ENCODE measurements at places on chromosomes 3 and 15.

- DNase-seq = no peak
Observed at GRCh38 chr15:77819851-77820728, 187.4 kb upstream of the LINGO1 start.

- DNase-seq = no peak
Observed at GRCh38 chr3:68779261-68779660, 153.1 kb downstream of the TAFA4 start.

DNA sequence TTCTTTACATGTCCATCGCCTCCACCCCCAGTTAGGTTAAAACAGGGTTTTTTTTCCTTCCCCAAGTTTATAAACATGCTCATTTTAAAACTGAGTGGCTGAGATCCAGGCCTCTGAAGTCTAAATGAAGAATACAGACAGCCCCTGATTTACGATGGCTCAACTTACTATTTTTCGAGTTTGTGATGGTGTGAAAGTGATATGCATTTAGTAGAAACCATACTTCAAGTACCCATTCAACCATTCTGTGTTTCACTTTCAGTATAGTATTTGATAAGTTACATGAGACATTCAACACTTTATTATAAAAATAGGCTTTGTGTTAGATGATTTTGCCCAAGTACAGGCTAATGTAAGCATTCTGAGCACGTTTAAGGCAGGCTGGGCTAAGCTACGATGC, 30.5 kb upstream of the GNB5 start:
- no peak for DNase-seq

DNA sequence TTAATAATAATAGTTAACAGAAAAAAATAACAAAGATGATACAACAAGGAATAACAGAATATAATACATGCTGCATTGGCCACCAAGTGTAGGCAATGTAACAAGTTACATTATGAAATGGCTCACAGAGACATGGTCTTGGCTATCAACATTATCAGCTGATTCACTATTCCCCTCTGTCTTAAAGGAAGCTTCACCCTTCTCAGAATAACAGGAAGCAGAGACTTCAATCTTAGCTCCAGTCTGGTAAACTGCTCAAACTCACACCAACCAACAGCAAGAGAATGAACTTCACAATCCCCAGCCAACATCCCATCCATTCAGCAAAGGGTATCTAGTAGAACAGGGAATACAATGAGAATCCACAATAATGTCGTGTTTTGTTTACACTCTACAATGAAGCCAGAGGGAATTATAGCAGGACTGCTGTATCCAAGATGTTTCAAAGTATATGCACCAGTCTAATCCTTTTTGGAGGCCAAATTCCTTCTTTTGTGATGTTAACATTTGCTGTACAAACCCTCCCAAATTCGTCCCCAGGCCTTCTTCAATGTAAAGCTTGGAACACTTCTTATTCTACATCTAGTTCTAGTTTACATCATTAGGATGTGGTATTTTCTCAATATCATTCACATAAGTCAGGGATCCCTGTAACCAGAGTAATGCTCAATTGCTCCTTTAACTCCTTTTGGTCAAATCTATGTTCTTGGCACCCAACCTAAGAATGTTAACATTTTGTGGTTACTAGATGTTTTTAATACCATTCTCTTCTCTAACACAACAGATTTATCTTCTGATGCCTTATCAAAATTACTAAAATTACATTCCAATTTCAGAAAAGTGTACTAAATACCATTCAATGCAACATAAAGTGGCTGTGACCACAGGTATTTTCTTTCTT, 52.4 kb upstream of the CMSS1 start:
- DNase-seq = no peak

DNA sequence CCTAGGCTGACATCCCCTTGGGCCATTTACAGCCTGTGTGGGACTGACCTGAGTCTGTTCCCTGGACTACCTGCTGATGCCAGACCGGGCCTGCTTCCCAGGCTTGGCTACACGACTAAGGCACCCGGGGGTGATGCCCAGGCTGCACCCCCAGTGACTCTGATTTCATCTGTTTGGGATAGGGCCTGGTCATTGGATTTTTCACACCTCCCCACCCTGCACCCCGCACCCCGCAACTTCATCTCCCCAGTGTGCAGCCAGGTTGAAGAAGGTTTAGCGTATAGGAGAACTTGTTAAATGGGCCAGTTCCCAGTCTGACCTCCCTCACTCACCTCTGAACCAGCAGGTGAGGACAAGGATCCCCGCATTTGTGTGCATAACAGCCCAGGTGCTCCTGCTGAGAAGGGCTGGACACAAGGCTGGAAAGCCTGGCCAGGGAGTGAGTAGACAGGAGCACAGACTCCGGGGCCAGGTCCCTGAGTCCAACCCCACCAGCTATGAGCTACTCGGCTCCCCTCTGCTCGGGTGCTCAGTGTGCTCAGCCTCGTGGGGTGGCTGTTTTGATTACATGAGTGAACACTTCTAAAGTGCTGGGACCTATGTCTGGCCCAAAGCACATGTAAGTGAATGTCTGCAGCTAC, 18.5 kb downstream of the SLC6A20 start:
- no peak for DNase-seq

Measured in tibial nerve (tissue), 4 donors.